RPMI7951 (cell line): ENCODE measurements at places on chromosomes 5 and 9. TPM values are rescaled to one million over a fixed set of nuclear protein-coding genes. Genes with fewer than 3 reads are reported as not detected.

GRCh38 chr5:15222156-15222555, 277.8 kb upstream of the FBXL7 start:
- DNase-seq, result no peak

DNA sequence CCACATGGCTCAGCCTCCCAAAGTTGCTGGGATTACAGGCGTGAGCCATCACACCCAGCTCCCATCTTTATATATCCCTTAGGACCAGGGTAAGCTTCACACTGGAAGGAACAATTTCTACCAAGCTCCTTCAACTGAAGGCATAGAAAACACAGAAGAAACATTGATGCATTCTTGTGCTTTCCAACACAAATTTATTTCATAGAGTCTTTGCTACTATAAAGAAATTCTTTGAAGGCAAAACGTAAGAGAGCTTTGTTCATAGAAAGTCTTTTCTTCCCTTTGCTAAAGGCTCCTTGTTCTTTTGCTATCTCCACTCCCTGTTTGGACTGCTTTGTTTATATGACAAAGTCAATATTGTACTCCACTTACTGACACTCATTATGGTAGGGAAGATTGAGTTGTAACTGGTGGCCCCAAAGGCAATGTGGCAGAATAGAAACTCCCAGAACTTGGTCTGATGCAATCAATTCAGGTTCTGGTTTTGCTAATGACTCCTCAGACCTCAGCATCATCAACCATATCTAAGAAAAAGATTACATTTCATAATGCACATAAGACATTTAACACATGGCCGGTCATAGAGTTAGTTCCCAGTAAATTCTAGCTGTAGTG, 97.4 kb upstream of the CLINT1 start:
- DNase-seq, result peak; percentile 17

- no peak for DNase-seq
Measured at GRCh38 chr9:108756746-108757490, 98.9 kb downstream of the ACTL7B start.

- DNase-seq, result no peak
Measured at GRCh38 chr9:33293782-33294181, 3.5 kb downstream of the NFX1 start.

DNA sequence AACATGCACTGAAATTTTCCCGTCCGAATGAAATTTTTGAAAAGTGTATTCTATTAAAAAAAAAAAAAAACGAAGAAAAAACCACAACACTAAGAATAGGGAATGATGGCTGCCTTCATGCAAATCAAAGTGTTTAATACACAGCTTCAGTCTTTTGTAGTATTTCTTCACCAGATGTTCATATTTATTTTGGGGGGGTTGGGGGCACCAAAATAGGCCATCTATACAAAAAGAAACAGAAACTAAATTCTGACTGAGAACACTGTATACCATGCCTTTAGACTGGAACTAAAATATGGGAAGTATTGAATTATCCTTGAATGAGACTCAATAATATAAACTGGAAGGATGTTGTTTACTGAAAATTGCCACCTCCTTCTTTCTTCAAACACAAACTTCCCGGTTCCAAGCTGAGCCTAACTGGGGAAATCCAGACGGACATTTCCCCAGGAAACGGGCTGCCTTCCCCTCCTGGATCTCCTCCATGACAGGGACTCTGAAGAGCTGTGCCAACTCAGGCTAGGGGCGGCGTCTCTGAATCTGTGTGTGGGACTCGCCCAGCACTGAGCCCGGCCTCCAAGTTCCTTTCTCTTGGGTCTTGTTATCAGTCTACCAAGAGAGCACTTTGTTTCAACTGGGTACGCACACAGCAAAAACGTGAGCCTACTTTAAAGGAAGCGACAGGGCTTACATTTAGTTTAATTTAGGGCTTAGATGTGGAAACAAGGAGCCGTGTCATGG, 511.3 kb upstream of the ADAMTS16 start:
- DNase-seq, result peak; percentile 15

The JAKMIP2 gene
- under 0.01 TPM in 1 of 2 replicates, not detected in the other for total RNA-seq
